Activated CD8-positive, alpha-beta memory T cell treated with anti-CD3 and anti-CD28 coated beads, Interleukin-2, amount 10 ng/mL, durations not matched to agents 7 days and 5 days (primary cell): ENCODE measurements at places on chromosomes 2 and 18.

DNA sequence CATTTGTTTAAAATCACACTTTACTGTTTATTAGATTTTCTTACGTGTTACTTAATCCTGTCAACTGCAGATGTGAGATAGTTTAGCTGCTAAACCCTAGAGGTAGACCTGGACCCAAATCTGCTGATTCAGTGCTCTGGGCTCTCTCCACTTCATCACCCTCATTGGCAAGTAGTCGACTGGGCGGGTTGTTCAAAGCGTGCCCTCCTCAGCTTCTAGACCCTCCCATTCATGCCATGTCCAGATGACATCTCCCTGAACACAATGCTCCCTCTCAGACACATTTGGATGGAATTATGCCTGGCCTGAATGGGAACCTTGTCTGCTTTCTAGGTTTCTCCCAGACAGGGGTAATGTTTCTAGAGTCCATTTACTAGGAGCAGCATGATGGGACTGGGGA is 43.7 kb downstream of the RPIA start:
- H3K36me3 ChIP-seq = peaks cover 9% of the 10 kb centered on the region
- peaks cover 7% of the 10 kb centered on the region for H3K4me1 ChIP-seq
- no peaks in the 10 kb centered on the region for H3K27me3 ChIP-seq
- no peak for DNase-seq
- no peak overlapping the region for H3K27ac ChIP-seq

GRCh38 chr2:18898271-18898670 is 308.9 kb upstream of the NT5C1B start:
- no peaks in the 10 kb centered on the region for H3K27me3 ChIP-seq
- no peak overlapping the region for H3K4me3 ChIP-seq
- H3K27ac ChIP-seq = no peak overlapping the region
- H3K36me3 ChIP-seq = no peaks in the 10 kb centered on the region
- H3K4me1 ChIP-seq = no peaks in the 10 kb centered on the region

DNA sequence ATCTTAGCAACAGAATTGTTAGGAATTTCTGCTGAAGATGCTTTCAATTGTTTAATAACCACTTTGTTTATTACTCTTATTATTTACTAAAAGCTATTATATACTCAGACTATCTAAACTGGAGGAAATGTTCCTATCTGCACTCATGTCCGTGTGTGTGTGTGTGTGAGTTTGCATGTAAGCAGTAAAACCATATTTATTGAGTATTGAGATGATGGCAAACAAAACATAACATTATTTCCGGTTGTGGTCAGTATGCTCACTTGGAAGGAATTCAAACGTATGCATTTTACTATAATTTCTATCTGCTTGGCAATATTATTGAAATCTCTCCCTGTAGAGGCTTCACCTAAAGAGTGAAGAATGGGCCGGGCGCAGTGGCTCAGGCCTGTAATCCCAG is 43.0 kb upstream of the ZNF804A start:
- no peaks in the 10 kb centered on the region for H3K36me3 ChIP-seq
- DNase-seq = no peak
- no peaks in the 10 kb centered on the region for H3K27me3 ChIP-seq
- no peaks in the 10 kb centered on the region for H3K4me1 ChIP-seq
- H3K4me3 ChIP-seq = no peak overlapping the region
- no peak overlapping the region for H3K27ac ChIP-seq

- H3K4me1 ChIP-seq = no peaks in the 10 kb centered on the region
- no peaks in the 10 kb centered on the region for H3K27me3 ChIP-seq
- H3K27ac ChIP-seq = no peak overlapping the region
- no peak for DNase-seq
- H3K4me3 ChIP-seq = no peak overlapping the region
- no peaks in the 10 kb centered on the region for H3K36me3 ChIP-seq
Observed at GRCh38 chr2:226169751-226170581, 629.7 kb downstream of the IRS1 start.

DNA sequence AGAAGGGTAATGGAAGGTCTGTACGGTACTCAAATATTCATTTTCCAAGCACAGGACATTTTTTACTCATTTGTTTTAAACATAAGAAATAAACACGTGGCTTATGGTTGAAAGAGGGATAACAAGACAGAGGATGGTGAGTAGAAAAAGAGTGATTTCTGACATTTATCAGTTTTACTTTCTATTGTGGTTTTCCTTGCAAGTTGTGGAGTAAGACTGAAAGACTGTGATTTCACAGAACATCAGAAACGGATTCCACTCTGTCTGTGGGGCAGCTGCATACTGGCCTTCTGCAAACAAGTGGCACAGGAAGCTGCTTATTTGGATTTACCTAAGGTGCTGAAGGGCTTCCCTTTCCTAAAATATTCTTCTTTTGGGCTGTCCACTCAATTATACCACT is 122.2 kb upstream of the ITGB6 start:
- peaks cover 33% of the 10 kb centered on the region for H3K4me1 ChIP-seq
- H3K4me3 ChIP-seq = no peak overlapping the region
- H3K36me3 ChIP-seq = peaks cover 2% of the 10 kb centered on the region
- H3K27me3 ChIP-seq = peaks cover 7% of the 10 kb centered on the region

GRCh38 chr2:9107168-9108025 is 99.2 kb upstream of the ASAP2 start:
- H3K4me1 ChIP-seq = no peaks in the 10 kb centered on the region
- no peak overlapping the region for H3K27ac ChIP-seq
- H3K4me3 ChIP-seq = no peak overlapping the region
- DNase-seq = no peak
- H3K36me3 ChIP-seq = no peaks in the 10 kb centered on the region

DNA sequence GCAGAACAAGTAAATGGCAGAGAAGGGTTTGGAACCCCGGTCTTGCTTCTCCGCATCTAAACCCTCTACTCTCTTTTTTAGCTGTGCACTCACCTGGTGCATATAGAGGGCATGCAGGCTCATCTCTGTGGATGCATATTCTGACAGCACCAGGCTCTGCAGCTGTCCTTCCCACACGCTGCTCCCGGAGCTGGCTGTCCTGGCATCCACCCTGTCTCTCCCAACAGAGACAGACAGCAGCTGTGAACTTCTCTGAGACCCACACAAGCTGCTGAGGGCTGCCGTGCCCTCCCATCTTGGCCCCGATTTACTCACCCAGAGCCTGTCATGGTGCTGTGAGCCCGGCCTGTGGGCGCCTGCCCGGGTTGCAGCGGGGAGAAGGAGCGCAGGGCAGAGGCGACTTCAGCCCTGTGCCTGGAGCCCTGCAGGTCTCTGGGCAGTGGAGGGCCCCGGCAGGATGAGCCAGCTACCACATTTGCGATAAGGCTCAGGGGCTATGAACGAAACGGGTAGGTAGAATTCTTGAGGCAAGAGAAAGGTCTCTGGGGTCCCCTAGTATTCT is 3.3 kb upstream of the ABCB6 start:
- no peak overlapping the region for H3K4me3 ChIP-seq
- peaks cover 29% of the 10 kb centered on the region for H3K4me1 ChIP-seq
- peaks cover 34% of the 10 kb centered on the region for H3K36me3 ChIP-seq
- DNase-seq = no peak

DNA sequence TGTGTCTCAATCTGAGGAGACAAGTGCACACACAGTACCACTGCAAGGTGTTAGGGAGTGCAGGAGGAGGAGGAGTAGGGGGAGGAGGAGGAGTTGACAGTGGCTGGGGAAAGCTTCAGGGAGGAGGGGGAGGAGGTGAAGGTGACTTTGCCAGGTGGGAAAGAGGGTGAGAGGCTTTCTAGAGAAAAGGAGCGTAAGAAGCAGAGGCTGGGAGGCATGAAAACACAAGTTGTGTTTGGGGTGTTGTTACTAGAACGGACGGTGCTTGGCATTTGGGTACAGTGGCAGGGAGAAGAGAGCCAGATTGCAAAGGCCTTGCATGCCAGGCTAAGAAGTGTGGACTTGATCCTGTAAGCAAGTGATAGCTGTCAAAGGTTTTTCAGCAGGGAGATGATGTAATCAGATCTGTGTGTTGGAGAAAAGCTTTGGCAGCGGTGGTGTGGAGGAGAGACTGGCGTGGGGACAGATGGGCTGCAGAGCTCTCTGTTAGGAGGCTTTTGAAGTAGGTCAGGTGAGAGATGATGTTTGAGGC is 16.2 kb downstream of the TANC1 start:
- H3K4me3 ChIP-seq = no peak overlapping the region
- H3K27me3 ChIP-seq = peaks cover 16% of the 10 kb centered on the region
- no peak overlapping the region for H3K27ac ChIP-seq

DNA sequence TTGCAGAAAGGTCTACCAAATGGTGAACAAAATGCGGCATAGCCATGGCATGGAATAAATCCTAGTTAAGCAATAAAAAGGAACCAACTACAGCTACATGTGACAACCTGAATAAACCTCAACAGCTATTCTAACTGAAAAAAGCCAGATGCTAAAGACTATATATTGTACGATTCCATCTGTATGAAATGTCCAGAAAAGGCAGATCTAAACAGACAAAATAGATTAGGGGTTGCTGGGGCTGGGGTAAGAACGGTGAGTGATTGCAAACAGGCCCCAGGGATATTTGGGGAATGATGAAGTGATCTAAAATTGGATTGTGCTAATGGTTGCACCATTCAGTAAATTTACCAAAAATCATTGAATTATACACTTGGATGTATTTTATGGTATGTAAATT is 2.8 kb downstream of the CCDC68 start:
- H3K4me3 ChIP-seq = no peak overlapping the region
- H3K36me3 ChIP-seq = peaks cover 1% of the 10 kb centered on the region
- H3K4me1 ChIP-seq = peaks cover 2% of the 10 kb centered on the region
- no peak for DNase-seq
- H3K27ac ChIP-seq = no peak overlapping the region
- H3K27me3 ChIP-seq = peaks cover 58% of the 10 kb centered on the region

DNA sequence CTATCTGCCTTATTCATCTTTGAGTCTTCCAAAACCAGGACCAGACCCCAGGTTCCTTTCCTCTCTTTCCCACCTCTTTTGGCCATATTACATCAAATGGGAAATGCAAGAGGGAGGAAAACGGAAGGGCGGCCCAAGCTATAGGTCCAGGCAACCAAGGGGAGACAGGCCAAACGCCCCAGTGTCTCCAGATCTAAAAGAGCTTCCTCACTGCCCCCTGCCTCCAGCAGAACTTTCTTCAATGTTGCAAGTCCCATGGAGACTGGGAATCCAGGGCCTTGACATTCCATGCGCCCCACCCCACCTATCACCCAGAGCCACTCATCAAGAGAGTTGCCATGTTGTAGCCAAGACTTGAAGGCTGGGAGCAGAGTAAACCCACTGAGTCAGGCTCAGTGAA is 15.4 kb downstream of the TNS1 start:
- peaks cover 8% of the 10 kb centered on the region for H3K4me1 ChIP-seq
- H3K4me3 ChIP-seq = no peak overlapping the region
- H3K27me3 ChIP-seq = peaks cover 2% of the 10 kb centered on the region
- no peak overlapping the region for H3K27ac ChIP-seq
- H3K36me3 ChIP-seq = no peaks in the 10 kb centered on the region
- DNase-seq = no peak

GRCh38 chr2:240746671-240747070 is 55.0 kb downstream of the AQP12A start:
- H3K27ac ChIP-seq = no peak overlapping the region
- no peaks in the 10 kb centered on the region for H3K36me3 ChIP-seq
- no peak for DNase-seq
- H3K4me3 ChIP-seq = no peak overlapping the region

DNA sequence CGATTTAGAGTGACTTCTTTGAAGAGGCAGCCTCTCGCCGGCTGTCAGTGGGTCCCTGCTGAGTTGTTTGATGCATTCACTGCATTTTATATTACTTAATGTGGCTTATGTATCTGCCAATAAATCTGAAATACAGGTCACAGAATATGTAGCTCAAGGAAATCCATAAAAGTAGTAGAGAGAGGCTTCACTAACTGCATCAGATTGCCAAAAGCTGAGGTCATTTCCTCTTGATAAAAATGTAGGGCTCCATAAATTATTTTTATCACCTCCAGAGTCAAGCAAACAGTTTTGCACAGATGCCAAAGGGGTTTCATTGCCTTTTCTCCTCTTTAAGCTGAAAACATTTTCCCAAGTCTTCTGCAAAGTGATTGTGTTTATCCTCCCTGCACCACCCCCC is 36.5 kb upstream of the CCDC93 start:
- peaks cover 53% of the 10 kb centered on the region for H3K27me3 ChIP-seq
- H3K4me1 ChIP-seq = peaks cover 5% of the 10 kb centered on the region
- H3K36me3 ChIP-seq = no peaks in the 10 kb centered on the region
- no peak for DNase-seq

DNA sequence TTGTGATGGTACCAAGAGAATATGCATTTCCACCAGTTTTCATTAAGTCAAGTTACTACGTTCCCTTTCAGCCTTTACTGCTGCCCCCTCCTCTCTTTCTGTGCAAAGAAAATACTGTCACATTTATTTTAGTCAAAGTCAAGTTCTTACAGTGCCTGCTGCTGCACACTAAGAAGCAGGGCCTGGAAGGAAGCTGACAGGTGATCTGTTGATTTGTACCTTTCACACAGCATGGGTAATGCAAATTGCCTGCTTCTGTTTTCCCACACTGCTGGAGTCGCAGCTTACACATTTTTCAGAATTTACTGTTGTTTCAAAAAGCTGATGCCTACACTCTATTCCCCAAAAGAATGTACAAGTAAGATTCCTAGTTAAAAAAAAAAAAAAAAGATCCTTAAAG is 48.7 kb upstream of the CD226 start:
- no peak overlapping the region for H3K4me3 ChIP-seq
- no peak for DNase-seq
- peaks cover 61% of the 10 kb centered on the region for H3K36me3 ChIP-seq
- H3K4me1 ChIP-seq = peaks cover 4% of the 10 kb centered on the region

DNA sequence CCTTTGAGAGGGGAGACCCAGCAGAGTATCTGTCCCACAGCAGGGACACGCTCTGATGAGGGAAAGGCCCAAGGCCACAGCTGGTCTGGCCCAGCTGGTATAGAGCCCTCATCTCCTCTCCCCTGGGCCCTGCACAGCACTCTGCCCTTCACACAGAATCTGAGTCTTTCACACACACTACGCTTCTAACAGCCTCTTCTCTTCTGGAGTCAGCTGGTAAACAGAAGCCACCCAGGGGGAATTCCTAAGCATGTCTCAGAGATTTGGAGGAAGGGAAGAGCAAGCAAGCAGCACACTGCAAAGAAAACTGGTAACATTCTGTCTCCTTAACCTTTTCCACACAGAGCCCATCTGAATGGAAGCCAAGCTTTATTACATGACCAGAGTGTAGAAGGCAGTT is 121.1 kb upstream of the ACAA2 start:
- no peaks in the 10 kb centered on the region for H3K36me3 ChIP-seq
- H3K27me3 ChIP-seq = peaks cover 11% of the 10 kb centered on the region
- no peak overlapping the region for H3K4me3 ChIP-seq
- no peaks in the 10 kb centered on the region for H3K4me1 ChIP-seq
- H3K27ac ChIP-seq = no peak overlapping the region

DNA sequence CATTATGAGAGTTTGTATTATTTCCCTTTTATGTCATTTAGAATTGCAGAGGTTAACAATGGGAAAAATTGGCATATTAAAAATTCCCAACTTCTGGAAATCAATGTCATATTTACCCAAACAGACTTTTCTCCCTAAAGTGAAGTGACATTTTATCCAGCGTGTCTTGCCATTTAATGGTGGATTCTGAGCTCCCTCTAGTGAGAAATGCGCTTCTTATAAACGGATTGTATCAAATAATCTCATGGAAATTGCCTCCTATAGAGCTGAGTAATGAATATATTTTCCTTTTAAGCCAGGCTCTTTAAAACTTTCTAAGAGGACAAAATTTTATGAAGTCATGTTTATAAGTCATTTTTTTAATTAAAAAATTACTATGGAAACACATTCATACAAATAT is 5.7 kb upstream of the GCFC2 start:
- no peak overlapping the region for H3K27ac ChIP-seq
- H3K27me3 ChIP-seq = peaks cover 17% of the 10 kb centered on the region
- DNase-seq = no peak
- peaks cover 5% of the 10 kb centered on the region for H3K4me1 ChIP-seq

GRCh38 chr2:109522063-109522374 is 91.7 kb downstream of the SEPTIN10 start:
- H3K4me1 ChIP-seq = no peaks in the 10 kb centered on the region
- H3K27me3 ChIP-seq = peaks cover 5% of the 10 kb centered on the region
- no peak for DNase-seq
- no peak overlapping the region for H3K4me3 ChIP-seq
- H3K36me3 ChIP-seq = no peaks in the 10 kb centered on the region
- H3K27ac ChIP-seq = no peak overlapping the region
